ENCODE measurements at places on chromosomes 3 and 15.
A peak's percentile ranks its signal among the peaks of the same experiment; 100 is the strongest.

DNA sequence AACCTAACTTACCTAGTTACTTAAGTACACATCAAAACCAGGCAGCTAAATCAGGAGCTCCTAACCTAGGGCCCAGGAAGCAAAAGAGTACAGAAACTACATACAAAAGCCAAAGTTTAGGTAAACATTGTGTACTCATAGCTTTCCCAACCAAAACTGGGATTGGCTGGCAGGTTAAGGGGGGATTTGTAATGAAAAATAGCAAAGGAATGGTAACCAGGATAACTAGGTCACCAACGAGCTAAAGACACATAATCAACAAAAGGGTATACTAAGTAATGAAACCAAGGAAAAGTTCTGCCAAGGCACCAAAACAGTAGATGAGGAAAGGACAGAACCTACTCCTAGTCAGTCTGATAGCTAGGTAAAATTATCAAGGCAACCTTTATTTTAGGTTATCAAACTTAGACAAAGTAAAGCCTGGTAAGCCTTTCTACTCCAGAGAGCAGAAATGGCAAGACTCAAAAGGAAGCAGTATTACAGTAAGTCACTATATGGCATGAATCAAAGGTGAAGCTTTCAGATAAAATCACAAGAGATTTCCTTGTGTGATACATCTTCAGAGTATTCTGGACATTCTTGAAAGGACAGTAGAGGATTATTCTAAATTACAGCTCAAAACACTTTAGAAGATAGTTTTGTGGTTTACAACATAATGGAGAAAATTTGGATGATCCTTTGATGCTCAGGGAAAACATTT is 10.2 kb downstream of the TRA2B start:
- DNase-seq, result no peak

DNA sequence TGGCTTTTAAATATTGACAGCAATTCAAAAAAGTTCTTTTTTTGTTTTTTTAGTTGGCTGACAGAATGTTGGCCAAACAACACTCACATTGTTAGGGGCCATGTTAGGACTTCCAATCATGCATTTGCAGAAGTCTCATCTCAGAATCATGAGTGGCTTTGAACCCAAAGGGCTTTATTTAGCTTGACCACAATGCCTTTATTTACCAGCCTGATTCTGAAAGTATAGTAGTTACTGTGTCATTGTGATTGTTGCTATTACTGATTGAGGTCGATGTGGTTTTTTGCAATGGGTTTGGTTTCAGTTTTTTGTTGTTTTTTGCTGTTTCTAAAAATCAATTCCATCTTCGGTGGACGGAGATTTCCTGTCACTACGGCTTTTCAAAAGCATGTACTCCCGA is 7.2 kb downstream of the GLDN start:
- DNase-seq, result no peak

- DNase-seq, result no peak
These were observed at the start of gene ARL14 for GRCh38 chr3:160676547-160677303. Gene ARL14 (plus strand): TSS chr3:160677160. CDS start chr3:160677347, 187 bp downstream.

DNA sequence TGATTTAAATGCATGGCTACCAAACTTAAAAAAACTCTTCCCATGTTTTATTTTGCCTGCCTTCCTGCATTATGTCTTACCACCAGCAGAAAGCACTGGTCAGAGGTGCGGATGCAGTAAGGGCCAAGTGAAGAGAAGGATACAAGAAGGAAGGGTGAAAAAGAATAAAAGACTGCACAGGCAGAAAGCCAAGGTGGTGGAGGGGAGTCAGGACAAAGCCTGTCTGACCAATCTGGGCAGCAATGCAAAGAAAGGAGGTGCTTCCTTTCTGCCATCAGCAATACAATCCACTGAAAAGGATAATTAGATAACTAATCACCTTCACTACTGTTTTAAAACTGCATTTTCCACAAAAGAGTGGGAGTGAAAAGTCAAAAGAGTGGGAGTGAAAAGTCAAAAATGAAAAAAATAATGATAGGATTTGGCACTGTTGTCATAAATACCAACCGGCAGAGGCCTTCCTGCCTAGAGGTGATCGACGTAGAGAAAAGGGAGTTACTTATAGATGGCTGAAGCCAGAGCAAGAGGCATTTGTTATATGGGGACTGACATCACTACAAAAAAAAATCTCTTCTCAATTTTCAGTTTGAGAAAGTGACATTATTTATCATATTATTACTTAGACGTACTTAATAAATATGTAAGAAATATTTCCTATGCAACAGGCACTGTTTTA is 385.3 kb downstream of the TBC1D5 start:
- DNase-seq, result no peak

DNA sequence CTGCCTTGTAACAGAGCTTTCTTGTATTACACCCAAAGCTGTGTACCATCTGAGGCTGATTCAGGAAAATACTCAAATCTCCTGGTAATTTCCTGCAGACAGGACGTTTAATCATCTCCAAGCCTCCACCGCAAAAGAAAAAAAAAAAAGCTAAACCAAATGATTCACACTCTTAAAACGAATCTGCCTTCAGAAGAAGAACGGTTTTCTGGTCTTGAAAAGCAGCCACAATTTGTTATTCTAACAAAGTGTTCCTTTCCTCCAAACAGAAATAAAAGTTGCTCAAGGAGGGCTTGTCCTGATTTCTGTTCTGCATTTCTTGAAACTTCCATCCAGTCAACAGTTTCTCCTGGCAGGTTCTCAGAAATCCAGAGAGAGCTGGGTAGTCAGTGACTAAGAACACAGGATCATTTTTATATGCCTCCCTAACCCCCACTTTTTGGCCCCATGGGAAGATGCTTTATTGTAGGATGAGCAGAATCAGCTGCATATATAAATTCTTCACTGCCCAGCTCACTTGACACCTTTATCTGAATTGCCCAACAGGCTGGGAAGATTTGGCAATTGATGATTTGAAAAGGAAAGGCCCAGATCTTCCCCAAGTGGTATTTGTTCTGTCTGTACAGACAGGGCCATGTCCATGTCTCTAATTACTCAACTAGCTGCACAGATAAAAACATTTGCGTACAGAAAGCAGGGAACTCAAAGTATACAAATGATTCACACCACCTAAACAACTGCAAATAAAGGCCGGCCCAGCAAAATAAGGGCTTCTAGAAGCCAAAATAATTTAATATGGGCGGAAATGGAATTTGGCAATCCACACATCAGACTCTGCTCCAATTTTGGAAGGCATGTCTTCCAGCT is 41.0 kb upstream of the PRICKLE2 start:
- DNase-seq, result no peak

DNA sequence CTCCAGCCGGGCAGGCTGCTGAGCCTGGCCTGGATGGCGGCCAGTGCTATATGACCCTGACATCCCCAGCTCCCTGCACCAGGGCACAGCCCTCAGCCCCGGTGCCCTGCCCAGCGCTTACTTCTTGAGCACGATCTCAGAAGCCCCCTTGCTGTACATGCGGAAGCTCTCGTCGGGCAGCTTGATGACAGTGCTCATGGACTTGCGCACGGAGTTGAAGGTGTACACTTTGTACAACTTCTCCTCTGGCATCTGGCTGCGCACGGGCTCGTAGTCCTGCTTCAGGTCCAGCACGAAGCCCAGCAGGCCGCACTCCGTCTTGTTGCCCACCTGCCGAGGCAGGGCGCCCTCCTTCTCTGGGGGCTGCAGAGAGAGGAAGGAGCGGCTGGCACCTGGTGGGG is 38.8 kb upstream of the SEC13 start:
- DNase-seq, result no peak

- no peak for DNase-seq
These were observed 109.7 kb downstream of the BDH1 start for GRCh38 chr3:197445896-197446699.

DNA sequence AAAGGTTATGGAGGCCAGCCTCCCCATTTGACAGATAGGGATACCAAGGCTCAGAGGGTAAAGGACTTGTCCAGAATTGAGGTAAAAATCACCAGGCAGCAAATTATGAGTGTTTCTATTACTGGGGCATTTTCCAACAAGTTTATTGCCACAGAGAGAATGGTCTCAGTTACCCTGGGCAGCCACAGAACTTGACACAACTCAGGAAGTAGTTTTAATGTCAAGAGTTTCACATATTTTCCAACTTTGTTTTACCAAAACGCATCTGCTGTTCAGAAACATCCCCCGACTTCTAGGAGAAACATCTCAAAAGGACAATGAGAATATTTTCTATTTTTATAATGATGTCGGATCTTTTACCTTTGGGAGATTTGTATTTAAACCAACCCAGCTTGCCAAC is 107.5 kb upstream of the MRPS22 start:
- no peak for DNase-seq

- DNase-seq, result no peak
These were observed 101.7 kb upstream of the CCDC54 start for GRCh38 chr3:107275511-107275910.

GRCh38 chr15:59521443-59521842 is 83.5 kb downstream of the FAM81A start:
- DNase-seq, result no peak

- no peak for DNase-seq
These were observed 14.3 kb downstream of the ARL8B start for GRCh38 chr3:5136211-5136918.

- DNase-seq, result no peak
These were observed 27.0 kb downstream of the KIF7 start for GRCh38 chr15:89628301-89628700.

- DNase-seq, result no peak
These were observed 869.5 kb downstream of the SI start for GRCh38 chr3:164208821-164209220.

DNA sequence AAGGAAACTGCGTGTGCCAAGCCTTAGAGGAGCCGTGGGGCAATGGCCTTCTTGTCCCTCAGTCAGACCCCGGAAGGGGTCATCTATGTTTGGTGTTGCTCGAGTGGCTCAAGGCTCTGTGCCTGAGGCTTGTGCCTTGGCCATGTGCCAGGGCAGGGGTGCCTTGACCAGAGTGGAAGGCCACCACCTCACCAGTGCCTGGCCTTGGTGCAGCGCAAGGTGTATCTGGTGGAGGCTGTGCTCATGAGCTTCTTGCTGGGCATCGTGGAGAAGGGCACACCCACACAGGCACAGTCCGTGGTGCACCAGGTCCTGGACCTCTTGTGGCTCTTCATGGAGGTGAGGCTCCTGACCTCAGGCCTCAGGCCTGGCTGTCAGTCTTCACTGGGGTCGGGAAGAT is 10.7 kb downstream of the RNF123 start:
- no peak for DNase-seq

DNA sequence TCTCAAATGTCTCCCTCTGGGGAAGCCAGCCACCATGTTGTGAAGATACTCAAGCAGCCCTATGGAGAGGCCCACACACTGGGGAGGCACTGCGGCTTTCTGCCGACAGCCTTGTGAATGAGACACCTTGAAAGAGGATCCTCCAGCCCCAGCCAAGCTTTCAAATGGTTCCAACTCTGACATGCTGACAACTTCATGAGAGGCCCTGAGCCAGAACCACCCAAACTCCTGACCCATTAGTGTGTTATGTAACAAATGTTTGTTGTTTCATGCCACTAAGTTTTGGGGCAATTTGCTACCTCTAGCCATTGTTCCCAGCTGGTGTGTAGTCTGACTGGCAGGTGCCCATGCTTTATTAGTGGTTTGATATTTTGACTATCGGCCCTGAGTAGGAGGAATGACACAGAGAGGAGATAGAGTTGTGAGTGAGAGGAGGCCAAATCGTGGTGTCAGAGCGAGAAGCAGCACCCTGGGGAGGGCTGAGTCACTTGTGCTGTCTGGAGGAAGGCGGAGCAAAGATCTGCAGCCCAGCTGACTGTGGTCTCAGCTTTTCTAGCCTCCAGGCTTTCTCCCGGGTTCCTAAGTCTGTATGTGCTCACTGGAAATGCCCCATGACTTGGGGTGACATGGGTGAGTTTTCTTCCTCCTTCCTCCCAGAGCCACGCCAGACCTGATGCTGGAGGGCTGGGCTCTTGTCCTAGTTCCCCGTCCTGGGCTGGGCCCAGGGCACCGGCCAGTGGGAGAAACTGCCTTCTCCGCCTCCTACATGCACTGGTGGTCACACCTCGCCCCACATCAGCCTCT is 56.7 kb upstream of the BLM start:
- peak; percentile 64 for DNase-seq

DNA sequence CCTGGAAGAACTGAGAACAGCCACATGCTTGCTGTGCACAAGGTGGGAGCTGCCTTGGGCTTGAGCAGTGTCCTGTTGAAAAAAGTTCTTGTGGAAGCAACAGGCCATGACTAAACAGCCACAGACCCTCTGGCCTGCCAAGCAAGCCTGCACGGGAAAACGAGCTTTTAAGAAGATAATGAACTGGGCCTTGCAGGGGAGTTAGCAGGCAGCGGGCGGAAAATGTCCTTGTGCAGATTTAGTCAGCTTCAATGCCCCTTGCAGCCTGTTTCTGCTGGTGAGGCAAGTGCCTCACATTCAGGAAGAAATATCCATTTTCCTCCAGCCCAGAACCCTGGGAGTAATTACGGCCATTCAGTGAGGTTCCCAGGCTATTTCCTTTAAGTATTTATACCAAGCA is 126.2 kb upstream of the KLHL25 start:
- DNase-seq, result no peak

- DNase-seq, result no peak
These were observed 250.5 kb upstream of the SETMAR start for GRCh38 chr3:4052706-4053105.

GRCh38 chr3:4306860-4307259 is 3.7 kb downstream of the SETMAR start:
- DNase-seq, result no peak

GRCh38 chr3:195133462-195133861 is 137.5 kb downstream of the XXYLT1 start:
- no peak for DNase-seq

GRCh38 chr3:188239035-188239434 is 85.1 kb downstream of the LPP start:
- no peak for DNase-seq

DNA sequence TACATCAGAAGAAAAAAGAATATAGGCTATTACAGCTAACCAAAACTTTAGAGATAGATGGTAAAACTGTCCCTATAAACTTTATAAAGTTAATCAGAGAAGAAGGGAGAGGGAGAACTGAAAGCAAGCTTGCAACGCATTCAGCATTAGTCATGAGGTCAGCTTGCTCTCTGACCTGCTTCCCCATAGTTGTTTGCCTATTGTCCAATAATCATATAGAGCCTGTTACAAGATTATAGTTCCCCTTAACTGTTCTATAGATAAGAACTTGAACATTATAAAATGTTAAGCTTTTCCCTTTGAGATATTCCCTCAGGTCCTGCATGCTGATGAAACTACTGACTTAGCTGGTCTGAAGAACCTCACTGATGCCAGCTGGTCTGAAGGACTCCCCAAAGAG is 74.5 kb downstream of the CPNE4 start:
- no peak for DNase-seq

- DNase-seq, result no peak
These were observed 722.3 kb upstream of the LMCD1 start for GRCh38 chr3:7779331-7779730.

DNA sequence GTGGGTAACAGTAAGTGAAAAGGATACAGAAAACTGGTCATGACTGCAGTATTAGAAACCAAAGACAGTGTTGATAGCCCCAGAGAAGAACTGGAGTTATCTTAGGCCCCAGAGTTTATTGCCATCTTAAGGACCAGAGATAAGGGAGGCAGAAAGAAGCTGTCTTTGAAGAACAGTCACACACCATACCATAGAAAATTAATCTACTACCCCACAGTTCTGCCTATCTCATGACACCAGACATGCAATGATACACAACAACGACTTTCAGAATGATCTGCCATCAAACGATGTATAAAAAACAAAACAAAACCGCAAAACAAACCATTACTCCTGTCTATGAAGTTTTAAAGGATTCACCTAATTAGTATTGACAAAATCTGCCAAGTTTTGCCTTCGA is 9.6 kb downstream of the CPOX start:
- no peak for DNase-seq

- no peak for DNase-seq
These were observed 650.6 kb downstream of the ZPLD1 start for GRCh38 chr3:103085465-103085864.

Measured in stimulated activated CD4-positive, alpha-beta T cell treated with anti-CD3 and anti-CD28 coated beads, Interleukin-12 subunit alpha, Interleukin-12 subunit beta, amount 100 ng/mL, for 24 hours (primary cell).